GM12891 (cell line): ENCODE measurements at places on chromosomes 7 and 10.

DNA sequence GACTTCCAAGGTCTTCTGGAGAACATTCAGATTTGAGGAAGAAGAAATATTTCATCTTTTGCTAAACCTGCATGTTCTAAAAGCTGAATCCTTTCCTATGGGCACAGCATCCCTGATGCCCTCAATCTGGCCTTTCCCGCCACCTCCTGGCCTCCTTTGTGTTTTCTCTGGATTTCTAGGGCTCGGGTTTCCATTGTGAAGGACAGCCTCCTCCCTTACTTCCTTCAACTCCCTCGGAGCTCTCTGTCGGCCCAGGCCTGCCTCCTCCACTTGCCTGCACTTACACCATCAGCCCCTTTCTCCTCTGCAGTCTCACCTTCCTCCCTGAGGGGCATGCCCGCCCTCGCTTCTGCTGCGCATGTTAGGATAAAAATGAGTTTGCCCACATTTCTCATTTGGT lies 75.4 kb downstream of the WIPF3 start:
- DNase-seq = no peak

GRCh38 chr10:72812753-72813430 lies 80.6 kb upstream of the OIT3 start:
- no peak for DNase-seq

- no peak for DNase-seq
Measured at GRCh38 chr10:68499544-68499943, 27.8 kb upstream of the DNA2 start.

- no peak for DNase-seq
Measured at GRCh38 chr10:34370126-34370525, 445.0 kb downstream of the PARD3 start.

DNA sequence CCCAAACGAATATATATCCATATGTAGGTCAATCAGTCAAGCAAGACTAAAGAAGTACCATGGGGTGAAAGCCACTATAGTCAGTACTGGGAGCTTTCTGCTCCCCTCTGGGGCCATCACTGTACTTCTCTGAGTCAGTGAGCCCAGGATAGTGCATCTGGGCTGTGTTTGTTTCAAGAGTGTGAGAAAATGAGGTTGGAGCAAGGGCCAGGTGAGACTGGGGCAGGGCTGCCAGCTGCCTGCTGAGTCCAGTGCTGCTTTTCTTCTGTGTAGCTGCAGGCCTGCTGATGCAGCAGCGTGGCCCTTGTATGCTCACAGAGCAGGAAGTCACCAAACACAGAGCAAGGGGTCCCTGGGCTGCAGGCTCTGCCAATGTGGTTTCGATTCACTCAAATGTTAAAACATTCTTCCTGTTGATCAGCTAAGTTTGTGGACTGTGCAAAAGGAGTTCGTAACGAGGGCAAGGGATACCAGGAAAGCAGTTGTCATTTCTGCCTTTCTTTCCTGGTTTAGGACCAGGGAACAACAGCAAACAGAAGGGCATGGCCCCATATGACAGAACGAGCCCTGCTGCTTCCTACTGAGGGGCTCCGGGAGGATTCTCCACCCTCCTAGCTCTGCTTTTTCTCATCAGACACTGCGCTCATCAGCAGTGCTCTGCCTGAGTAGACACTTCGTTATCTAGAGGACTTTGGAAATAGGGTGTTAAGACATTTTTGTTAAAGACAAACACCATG lies 65.4 kb upstream of the TNS3 start:
- DNase-seq = no peak

DNA sequence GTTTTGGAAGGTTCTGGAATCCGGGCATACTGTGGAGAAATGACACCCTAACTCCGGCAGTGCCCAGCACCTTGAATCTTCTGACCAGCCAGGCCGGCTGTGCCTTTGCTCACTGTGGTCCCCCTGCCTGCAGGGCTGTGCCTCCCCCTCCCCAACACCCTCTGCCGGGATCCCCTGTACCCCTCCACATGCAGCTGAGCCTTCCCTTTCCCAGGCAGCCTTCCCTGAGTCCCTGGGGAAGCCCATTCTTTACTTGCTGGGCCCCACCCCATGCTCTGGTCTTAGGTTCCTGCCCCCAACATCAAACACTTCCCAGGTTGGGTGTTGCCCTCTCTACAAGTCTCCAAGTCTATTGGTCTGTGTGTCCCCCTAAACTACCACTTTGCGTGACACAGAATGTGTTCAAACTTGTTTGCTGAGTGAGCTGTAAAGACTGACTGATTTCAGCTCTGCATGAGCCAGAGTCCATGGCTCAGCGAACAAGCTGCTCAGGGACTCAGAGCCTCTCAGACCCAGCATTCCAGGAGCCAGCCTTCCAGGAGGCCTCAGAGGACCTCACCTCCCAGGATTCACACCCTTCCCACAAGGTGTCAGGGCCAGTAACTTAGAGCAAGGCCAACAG lies 31.6 kb downstream of the CALML5 start:
- no peak for DNase-seq

DNA sequence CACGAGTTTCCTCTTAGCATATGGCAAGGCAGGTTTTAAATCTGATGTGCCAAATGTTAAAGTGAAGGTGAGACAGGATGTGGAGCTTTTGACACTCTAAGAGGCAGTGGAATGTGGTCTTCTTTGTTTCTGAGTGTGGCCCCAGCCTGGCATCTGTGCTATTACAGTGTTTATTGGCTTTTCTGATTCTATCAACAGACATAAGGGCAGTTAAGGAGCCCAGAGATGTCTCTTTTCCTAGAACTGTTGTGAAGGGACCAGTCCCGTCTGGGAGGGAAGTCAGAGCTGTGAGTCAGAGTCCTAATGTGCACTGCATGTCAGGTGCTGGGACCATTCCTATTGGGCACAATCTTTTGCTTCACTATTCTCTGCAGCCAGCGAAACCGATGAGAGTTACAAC lies 32.5 kb downstream of the TRUB1 start:
- DNase-seq = no peak

DNA sequence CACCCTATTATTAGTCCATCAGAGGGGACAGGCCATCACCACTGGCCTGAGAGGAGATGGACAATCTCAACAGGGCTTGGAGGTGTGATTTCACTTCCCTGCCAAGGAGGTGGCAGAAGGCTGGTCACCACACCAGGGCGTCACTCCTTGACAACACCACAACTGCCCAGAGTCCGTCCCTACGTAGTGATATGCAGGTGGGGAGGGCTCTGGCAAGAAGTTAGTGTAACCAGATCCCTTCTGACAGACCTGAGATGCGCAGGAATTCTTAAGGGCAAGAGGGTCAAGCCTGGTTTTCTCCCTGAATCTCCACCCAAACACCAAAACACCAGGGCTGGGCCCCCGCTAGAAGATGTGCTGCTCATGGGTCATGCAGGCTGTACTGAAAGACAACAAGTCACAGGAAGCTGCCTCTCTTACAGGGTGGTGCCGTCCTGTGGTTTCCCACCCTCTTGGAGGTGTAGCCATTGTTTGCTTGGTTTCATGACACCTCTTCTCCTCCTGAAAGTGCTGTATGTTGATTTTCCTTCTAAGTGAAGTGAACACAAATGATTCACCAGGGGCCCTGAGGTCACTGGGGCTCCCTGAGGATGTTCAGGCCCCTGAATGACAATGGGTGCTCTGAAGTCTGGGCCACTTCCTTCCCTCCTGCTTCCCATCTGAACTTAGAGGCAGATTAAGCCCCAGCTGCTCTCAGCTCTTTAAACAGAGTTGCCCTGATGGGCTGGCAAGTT lies 27.1 kb downstream of the ATXN7L1 start:
- no peak for DNase-seq

DNA sequence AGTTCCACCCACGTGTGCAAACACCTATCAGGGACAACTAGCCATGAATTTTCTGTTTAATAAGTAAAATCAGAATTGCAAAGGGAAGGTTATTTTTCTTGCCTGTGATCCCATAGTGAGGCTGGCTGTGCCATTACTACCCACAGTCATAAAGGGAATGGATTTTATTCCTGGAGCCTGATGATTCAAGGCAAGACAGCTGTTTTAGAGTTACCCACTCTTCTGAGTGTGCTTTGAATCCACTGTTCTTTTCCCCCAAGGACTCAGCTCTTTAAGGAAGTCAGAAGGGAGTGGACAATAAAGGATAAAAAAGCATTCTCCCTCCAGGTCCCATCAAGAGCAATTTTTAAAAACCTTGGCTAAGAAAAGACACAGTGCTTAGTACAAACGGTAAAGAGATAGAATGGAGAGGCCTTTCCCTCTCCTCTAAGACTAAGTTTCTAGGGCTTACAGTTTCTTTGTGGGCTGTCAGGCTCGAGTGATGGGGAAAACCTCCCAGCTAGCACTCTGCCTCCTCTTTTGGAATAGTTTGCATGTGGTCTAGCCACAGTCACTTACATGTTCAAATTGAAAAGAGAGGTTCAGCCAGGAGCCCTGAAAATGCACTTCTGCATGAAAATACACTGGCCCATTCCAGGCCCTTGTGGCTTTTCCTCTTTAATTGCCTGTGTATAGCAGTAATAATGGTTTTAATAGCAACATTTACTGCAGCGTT lies 5.1 kb upstream of the LRRC4 start:
- no peak for DNase-seq

DNA sequence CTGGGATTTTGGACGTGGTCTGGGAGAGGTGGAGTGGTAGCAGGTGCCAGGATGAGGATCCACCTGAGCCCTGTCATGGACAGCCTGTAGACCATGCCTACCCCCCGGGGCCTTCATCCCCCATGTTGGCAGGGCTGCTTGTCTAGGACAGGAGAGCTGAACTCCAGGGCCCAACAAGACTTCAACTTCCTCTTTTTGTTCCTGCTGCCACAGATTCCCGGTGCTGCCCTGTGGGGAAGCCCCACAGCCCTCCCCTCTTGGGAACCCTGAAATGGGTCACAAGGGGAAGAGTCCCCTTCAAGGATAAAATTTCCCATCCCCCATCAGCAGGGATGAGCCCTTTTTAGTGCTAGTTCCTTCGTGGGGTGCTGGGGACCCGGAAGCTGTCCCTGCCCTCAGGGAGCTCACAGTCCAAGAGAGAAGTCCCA lies 1.3 kb upstream of the CUEDC2 start:
- no peak for DNase-seq

GRCh38 chr10:103576862-103577261 lies 83.4 kb downstream of the NEURL1 start:
- no peak for DNase-seq

DNA sequence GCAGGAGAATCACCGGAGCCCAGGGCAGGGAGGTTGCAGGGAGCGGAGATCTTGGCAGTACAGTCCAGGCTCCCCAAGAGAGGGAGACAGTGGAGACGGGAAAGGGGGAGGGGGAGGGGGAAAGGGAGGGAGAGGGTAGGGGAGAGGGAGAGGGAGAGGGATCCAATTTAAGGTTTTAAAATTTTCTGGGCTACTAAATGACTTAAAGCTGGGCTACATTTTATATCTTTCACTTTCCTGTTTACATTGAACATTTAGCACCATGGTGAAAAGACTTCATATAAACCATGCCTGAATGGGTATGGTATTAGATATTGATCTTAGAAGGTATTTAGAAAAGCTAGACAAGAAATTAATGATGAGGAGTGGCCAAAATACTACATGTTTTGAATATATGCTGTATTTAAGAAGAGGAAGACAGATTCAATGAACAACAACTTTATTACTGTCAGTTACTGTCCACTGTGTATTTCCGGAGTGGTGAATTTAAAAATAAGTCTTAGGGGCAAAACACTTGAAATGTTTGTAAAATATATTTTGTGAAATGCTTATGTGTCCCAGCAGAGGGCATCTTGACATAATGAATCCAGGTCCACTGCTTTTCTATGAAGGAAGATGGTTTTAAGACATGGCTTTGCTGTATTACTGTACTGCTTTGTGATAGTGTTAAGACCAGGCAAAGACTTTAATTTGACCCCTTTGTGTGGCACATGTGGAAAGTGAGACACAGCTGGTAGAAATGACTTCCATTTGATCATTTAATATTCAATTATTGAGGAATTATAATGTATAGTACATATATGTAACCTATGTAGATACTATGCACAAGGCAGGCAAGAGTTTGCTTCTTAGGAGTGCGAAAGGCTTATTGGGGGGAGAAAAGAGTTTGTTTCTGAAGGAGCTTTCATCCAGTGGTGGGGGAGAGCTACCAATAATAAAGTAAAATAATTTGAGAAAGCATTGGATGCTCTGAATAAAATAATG lies 52.8 kb downstream of the NRF1 start:
- DNase-seq = peak; percentile 21

DNA sequence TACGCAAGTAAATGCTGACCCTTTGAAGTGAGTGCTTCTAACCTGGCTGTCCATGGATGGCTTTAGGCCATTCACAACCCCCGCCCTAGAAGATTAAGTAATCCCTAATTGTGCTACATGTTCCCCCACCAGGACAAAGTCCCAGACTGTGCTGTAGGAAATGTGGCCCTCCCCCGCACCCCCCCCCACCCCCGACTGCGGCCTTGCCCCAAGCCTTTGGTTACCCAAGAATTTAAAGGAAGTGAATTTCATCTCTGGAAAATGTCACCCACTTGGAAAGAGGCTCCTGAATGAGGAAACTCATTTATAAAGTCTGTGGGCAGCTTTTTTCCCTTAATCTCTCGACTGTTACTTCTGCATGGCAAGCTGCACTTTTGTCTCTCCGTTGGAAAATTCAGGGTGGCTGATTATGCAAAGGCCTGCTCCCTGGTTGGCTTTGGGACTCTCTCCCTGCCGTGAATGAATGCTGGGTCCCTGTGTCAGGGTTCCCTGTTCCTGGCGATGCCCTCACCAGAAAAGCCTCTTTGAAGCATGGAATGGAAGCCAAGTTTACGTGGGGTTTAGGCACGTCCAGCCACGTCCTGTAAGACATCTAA lies 31.4 kb upstream of the AQP1 start:
- no peak for DNase-seq
